ENCODE measurements at places on chromosomes 11 and 22.
A peak's percentile ranks its signal among the peaks of the same experiment; 100 is the strongest.

DNA sequence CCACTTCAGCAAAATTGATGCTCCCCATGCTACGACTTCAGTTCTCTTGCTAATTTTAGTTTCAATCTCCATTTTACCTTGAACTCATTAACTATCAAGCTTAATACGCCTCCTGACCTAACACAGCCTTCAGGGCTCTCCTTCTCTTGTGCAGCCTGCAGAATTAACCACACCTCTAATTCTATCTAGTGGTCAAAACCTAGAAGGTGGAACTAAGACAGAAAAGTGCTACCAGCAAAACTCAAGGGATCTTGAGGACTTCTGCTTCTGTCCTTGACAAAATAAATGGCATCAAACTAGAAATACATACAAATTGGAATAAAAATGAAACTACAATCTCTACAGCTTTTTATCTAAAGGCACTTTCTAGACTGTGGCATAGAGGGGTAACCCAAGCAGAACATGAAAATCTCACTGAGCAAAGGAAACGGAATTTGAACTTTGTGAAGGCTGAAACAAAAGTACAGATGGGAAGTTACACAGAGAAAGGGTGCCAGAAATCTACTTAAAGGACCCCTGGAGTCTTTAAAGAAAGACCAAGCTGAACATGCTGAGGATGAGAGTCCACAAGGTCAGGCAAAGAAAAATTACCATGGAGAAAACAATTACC is 10.7 kb downstream of the CWF19L2 start:
- DNase-seq: no peak

GRCh38 chr11:130397780-130398179 is 30.6 kb downstream of the ADAMTS8 start:
- DNase-seq: no peak

- DNase-seq: no peak
These were observed 5.8 kb downstream of the ELFN2 start for GRCh38 chr22:37421468-37421877.

DNA sequence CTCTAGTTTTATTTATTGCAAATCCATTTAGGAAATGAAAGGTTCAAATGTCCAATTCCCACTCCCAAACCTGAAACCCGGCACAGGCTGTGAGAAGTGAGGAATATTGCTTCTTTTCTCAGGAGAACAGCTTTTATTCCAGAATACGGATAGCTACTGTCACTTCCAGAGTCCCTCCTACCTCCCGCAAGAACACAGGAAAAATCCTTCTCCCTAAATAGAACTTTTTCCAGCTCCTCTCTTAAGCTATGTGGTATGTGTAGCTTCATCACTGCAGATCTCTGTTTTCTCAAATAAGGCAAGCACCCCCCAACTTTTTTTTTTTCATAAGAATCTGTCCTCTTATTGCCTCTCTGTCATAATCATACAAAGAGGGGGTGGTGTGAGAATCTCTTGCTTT is 126.8 kb downstream of the LARGE1 start:
- DNase-seq: no peak

GRCh38 chr11:69498614-69499175 is 17.2 kb downstream of the LINC01488 start:
- no peak for DNase-seq

GRCh38 chr11:69335007-69335780 is 41.2 kb downstream of the MYEOV start:
- DNase-seq: no peak

DNA sequence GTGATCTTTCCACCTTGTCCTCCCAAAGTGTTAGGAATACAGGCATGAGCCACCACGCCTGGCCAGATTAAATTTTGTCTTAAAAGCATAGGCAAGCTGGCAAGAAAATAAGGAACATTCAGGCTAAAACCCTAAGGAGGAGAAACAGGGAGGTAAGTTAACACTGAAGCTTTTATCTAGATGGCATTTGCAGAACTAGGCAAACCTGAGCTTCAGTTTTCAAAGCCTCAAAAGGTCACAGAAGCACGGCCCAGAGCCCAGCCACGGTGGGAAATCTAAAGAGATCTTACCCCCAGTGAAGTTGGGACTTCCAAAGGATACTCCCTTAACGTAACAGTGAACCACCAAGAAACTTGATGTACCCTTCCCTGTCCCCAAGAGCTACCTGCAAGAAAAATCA is 28.4 kb downstream of the PC start:
- DNase-seq: no peak

- no peak for DNase-seq
These were observed 13.8 kb upstream of the PICK1 start for GRCh38 chr22:38043151-38044039.

DNA sequence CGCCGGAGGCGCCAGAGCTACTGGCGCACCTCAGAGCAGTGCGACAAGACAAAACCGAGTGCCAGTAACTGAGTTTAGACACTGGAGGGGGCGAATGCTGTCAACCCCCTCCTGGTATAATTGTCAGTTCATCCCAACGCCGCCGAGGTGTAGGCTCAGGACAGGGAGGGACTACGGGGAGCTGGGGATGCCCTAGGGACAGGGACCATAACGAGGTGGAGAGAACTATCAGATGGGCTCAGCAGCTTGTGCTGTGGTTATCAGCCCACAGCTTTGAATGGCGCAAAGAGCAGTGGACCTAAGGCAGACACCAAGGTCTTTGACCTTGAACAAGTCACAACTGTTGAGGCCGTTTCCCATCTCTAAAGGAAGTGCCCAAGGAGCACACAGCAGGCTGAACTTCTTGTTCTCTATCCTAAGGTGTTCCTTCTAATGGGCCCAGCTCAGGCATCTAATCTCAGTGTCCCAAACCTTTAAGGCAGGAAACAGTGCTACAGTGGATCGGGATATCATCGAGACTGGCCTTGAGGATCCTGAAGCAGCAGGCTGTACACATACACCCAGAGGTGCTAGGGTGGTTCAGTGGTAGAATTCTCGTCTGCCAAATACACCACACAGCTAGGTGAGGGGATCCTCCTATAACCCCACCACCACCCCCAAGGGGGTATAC is 958 bp upstream of the TUT1 start:
- no peak for DNase-seq

DNA sequence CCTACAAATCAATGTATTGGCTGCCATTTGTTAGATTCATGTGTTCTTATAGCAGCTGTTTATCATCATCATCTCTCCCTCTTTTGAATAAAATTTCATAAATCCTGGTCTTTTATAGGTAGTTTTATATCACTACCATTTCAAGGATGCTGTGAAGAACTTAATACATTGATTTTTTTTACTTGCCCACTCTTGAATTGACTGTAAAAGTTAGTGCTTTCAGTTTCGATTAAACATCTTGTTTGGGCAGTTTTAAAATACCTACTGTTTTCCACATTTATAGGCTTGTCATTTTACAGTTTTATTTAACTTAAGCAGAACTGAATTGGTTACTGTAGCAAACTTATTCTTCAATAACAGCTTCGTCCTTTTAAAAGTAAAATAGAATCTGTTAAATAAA is 59.5 kb downstream of the TTC17 start:
- no peak for DNase-seq

GRCh38 chr11:131246663-131247062 is 123.8 kb upstream of the NTM start:
- DNase-seq: no peak

DNA sequence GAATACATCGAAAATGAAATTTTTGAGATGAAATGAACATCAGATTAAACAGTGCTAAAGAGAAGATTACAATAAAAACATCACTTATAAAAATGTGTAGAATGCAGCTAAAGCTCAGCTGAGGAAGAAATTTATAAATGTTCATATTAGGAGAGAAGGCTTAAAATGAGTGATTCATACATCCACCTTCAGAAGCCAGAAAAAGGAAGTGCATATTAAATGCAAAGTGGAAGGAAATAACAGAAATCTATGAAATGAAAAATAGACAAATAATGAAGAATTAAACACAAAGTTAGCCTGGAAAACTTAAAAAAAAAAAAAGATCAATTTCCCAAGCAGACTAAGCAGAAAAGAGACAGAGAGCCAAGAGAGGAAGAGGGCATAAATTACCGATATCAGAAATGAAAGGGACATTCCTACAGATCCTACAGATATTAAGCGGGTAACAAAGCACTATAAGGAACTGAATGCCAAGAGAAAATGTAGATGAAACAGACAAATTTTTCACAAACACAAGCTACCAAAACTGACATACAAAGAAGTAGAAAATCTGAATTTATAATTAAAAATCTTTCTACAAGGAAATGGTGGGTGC is 7.2 kb upstream of the MOB2 start:
- no peak for DNase-seq

DNA sequence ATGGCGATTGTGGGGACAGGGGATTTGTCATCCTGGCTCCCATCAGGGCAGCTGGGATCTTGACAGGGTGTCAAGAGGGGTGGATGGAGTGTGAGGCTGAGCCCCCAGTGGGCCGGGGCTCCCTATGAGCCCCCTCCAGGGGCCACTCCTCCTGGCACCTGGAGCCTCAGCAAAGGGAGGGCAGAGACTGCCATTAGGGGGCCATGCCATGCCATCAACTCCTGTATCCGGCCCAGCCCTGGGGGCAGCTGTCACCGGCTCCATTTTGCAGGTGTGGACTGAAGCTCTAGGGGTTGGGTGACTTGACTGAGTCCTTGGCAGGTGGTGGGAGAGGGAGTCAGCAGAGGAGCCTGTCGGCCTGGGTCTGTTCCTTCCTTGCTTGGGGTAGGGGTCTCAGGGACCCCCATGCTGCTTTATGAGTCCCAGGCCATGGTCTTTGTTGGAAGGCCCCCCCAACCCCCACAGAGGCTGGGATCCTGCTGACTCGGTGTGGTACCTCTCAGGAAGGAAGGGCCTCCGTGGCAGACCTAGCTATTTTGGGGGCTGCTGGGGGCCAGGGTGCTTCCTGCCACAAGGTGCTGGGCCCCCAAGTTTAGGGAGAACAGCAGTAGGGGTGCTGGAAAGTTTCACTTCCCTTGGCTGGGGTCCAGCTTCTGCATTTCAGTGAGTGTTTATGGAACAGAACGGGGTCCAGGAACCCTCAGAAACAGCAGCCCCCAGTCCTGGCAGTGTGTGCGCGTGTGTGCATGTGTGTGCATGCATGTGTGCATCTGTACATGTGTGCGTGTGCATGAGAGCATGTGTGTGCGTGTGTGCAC is 1.5 kb downstream of the ACY3 start:
- DNase-seq: no peak

DNA sequence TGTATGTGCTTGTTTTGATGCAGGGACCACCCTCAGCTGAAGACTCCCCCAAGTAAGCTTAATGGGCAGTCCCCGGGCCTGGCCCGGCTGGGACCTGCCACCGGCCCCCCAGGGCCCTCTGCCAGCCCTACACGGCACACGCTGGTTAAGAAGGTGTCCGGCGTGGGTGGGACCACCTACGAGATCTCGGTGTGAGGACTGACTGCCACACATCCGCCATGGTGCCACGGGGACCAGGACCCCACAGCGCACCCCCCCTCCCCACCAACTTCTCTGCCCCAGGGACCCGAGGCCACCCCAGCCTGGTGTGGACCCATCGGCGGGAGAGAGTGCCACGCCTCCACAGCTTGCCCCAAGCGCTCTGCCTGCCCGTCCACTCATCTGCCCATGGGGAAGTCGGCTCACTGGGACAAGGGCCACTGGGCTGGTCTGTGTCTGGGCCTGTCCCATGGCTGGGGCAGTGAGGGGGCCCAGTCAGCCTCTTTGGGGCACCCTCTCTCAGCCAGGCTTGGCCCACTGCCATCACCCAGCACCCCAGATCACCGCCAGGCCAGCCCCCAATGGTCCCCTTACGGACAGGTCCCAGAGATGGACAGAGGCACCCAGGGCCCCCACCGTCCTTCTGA is 5.5 kb downstream of the CCDC188 start:
- no peak for DNase-seq

DNA sequence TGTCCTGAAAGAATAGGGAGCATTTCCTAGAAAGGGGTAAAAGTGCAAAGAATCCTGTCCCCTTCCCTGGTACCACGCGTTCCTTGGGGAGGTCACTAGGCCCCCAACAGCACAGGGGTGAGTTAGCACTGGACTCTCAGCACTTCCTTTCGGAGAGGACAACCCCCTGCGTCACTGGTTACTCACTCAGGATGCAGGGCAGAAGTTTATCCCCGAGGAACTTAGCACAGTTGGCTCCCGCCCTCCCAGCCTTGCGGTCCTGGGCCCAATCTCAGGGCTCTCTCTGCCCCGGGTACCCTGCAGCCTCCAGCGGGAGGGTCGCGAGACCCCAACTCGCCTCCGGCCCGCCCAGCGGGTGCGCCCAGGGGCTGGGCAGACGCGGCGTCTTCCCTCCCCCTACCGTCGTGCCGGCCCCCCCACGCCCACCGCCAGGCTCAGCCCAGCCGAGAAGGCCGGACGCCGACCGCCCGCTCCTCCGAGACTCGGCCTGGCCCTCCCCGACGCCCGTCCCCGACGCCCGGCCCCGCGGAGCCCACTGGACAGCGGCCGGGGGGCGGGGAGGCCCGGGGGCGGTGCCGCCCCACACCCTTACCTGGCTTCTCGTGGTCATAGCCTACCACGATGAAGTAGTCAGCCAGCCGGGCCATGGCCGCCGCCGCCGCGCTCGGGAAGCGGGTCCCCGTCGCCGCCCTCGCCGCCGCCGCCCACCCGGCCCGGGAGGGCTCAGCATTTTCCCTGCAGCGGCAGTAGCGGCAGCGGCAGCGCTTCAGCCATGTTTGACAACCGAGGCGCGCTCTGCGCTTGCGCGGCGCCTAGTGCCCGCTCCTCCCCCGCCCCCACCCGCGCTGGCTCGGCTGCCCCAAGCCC is at the start of gene SBF2:
Gene SBF2 (minus strand): TSS at position 797 of the 867 bp plus-strand sequence. CDS start 150 bp downstream, at position 647.
- DNase-seq: peak; percentile 78

- no peak for DNase-seq
These were observed 11.4 kb upstream of the KCNQ1OT1 start for GRCh38 chr11:2711161-2711560.

GRCh38 chr11:85377901-85378300 is 249.2 kb downstream of the DLG2 start:
- no peak for DNase-seq

- no peak for DNase-seq
These were observed 151.1 kb downstream of the FAM76B start for GRCh38 chr11:95638501-95638900.

GRCh38 chr11:78336877-78337553 is 80.6 kb downstream of the GAB2 start:
- no peak for DNase-seq

GRCh38 chr22:29641042-29641699 is 37.7 kb downstream of the NF2 start:
- no peak for DNase-seq

GRCh38 chr22:30423301-30423958 is 2.1 kb upstream of the MTFP1 start:
- peak; percentile 23 for DNase-seq

GRCh38 chr11:117670443-117670842 is 126.6 kb downstream of the DSCAML1 start:
- no peak for DNase-seq

GRCh38 chr22:32076761-32077084 is 33.7 kb downstream of the SLC5A1 start:
- DNase-seq: no peak

- no peak for DNase-seq
These were observed 23.4 kb upstream of the CADM1 start for GRCh38 chr11:115527534-115528125.

- DNase-seq: peak; percentile 86
These were observed 84.4 kb upstream of the SEPTIN5 start for GRCh38 chr22:19629720-19630419.

GRCh38 chr11:12141283-12141682 is 30.9 kb downstream of the MICAL2 start:
- DNase-seq: no peak

- peak; percentile 62 for DNase-seq
These were observed 7.6 kb downstream of the CYB5R2 start for GRCh38 chr11:7665473-7666291.
